Activated CD8-positive, alpha-beta T cell treated with anti-CD3 and anti-CD28 coated beads for 36 hours (primary cell): ENCODE measurements at places on chromosomes 2 and 18. TPM values are rescaled to one million over a fixed set of nuclear protein-coding genes. Genes with fewer than 3 reads are reported as not detected.

The CD28 gene
- total RNA-seq = 94.2 TPM

The CTNNA2 gene
- not detected for total RNA-seq

The SCN1A gene
- not detected for total RNA-seq

The KLHL41 gene
- total RNA-seq = not detected
